ENCODE measurements at places on chromosomes 13 and 19.

GRCh38 chr19:45595814-45596213 is 6.2 kb downstream of the GPR4 start:
- no peak for DNase-seq

GRCh38 chr13:77456271-77456670 is 79.2 kb upstream of the SCEL start:
- DNase-seq: no peak

DNA sequence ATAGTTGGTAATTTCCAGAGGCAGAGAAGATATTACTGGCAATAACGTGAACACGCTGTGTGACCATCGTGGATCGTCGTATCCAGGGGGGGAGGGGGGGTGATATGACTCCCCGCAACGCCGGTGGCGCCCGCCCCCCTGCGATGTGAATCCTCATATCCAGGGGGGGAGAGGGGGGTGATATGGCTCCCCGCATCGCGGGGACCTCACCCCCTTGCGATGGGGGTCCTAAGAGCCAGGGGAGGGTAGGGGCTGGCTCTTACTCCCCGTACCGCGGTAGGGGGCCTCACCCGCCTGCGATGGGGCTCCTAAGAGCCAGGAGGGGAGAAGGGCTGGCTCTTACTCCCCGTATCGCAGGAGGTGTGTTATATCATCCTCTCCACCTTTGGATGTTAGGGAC is 31.3 kb upstream of the RGCC start:
- no peak for DNase-seq

DNA sequence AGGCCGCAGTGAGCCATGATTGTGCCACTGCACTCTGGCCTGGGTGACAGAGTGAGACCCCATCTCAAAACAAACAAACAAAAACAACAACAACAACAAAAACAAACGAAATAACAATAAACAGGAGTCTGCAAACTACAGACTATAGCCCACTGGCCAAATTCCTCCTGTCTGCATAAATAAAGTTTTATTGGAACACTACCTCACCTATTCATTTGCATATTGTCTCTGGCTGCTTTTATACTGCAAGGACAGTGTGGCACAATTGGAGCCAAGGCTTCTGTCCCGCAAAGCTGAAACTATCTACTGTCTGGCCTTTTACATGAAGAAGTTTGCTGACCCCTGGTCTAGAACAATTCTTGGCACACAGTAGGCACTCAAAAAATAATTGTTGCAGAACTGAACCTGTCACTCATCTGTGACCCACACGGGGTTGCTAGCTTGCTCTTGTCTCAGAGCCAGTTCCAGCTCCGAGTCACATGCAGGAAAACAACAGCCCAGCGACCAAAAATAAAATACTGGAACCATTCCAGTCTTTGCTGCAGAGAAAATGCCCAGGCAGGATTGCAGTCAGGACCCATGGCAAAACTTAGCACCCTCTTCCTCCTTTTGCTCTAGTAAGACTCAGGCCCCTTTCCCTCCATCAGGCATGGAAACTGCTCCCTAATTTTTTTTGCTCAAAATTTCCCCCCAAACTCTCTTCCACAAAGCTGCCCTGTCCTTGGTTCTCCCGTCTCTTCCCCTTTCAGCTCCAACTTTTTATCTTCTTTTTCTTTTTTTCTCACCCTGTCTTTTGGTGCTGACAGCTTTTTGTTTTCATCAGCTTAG is 4.8 kb upstream of the MYH14 start:
- DNase-seq: no peak

GRCh38 chr13:76454991-76455390 is 431.2 kb downstream of the KCTD12 start:
- no peak for DNase-seq

GRCh38 chr13:28501547-28501946 is 6.6 kb upstream of the FLT1 start:
- peak; percentile 48 for DNase-seq

DNA sequence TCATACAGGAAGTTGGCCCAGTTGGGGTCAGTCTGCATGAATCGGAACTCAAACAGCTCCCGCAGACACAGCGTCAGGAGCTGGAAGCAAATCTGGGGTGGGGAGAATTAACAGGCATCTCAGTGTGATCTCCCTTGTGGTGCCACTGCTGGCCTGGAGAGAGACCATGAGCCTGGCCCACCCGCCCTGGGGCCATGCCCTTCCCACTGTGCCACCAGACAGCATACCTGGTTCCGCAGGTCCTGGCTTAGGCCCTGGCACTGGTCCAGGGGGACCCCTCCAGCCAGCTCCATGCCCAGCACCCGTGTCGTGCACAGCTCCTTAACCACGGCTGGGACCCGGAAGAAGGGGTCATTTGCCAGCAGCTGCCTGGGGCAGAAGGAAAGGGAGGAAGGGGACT is 9.6 kb upstream of the NUMBL start:
- DNase-seq: no peak

- no peak for DNase-seq
Measured at GRCh38 chr19:8371011-8371804, 7.3 kb downstream of the ANGPTL4 start.

- peak; percentile 94 for DNase-seq
Measured at GRCh38 chr19:49127674-49128544, 8.6 kb downstream of the PPFIA3 start.

GRCh38 chr13:50236898-50237318 is 221.7 kb downstream of the KCNRG start:
- DNase-seq: no peak

DNA sequence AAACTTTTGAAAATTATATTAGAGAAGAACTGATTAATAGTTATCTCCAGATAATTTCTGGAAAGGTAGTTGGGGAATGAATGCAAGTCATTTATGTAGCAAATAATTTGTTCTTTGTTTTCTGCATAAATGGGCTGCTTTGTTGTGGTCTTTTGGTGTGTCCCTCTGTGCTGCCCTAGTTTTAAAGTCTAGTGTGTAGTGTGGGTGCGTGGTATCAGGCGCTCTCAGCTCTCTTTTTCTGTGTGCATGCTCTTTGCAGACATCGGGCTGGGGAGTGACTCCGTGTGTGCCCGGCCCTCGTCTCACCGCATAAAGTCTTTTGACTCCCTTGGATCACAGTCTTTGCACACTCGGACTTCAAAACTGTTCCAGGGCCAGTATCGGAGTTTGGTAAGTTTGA is 94.5 kb downstream of the ARHGEF7 start:
- DNase-seq: no peak

GRCh38 chr19:28235606-28236125 is 977.3 kb downstream of the UQCRFS1 start:
- DNase-seq: no peak

- no peak for DNase-seq
Measured at GRCh38 chr13:39403106-39403505, 199.9 kb downstream of the LHFPL6 start.

- no peak for DNase-seq
Measured at GRCh38 chr13:73082471-73082870, 23.7 kb downstream of the KLF5 start.

- no peak for DNase-seq
Measured at GRCh38 chr13:23883255-23883654, 5.9 kb downstream of the MIPEP start.

DNA sequence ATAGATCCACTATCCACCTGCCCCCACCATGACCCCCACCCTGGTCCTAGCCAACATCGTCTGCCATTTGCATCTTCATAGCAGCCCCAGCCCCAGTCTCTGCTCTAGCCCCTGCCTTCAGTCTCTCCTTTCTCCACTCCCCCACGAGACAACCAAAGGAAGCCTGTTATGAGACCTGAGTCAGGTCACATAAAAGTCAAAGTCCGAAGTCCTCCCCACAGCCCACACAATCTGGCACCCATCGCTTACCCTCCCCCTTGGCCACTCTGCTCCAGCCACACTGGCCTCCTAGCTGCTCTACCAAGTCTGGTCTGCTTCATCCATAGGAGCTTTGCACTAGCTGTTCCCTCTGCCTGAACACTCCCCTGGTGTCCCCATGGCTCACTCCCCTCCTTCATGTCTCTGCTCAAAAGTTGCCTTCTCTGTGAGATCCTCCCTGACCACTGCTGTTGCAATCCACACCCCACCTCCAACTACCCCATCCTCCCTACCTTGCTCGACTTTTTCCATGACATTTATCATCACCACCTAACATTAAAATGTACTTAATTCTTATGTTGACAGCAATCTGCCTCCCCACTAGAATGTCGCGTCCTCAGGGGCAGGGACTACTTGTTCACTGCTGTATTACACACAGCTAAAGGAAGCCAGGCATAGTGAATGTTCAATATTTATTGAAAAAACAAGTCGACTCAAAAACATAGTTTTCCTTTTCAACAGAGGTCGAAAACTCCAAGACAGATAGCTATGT is 1.2 kb upstream of the PLEKHG2 start:
- peak; percentile 73 for DNase-seq

- no peak for DNase-seq
Measured at GRCh38 chr13:108963846-108964600, 334.6 kb downstream of the MYO16 start.

DNA sequence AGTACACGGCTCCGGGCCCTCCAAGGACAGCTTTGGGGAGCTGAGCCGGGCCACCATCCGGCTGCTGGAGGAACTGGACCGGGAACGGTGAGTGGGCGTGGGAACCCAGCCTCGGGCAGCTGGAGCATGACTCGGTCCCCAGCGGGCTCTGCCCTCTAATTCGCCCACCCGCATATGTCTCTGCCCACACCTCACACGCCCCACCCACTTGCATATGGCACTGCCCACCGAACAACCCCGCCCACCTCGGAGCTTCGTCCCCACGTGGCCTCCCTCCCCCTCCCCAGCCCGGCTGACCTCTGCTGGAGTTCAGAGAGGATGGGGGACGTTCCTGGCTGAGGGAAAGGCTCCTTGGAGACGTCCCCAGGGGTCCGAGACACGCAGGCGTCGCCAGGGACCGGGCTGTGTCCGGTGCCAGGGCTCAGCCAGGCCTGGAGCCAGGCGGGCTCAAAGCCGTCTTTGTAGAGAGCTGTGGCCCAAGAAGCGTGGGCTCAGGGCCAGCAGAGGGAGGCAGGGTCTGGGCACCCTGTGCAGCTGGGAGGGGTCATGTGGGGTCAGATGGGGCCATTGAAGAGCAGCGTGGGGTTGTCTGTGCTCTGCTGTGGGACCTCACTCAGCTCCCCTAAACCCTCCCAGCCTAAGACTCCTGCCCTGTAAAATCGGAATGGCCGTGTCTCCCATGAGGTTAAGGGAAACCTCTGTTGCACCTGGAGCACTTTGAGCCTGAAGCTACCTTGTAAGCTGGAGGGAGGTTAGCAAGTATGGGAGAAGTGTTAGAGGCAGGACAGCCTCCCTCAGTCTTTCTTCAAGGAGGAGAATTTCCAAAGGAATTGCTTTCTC is 3.8 kb downstream of the APC2 start:
- no peak for DNase-seq

DNA sequence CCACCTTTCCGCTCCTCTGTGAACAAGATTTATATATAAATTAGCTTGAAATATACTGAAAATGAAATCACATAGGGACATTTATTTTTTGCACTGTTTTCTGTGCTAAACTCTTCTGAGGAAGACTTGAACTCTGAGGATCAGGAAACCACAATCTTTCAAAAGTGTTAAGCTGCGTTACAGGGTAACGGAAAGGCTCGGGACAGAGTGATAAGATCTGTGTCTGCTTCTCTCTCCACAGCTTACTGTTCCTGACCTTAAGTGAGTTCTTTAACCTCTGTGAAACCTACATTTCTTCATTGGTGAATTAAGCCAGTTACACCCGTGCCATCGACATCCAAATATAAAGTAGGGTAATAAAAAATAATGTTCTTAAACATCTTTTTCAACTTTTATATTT is 38.9 kb downstream of the DACH1 start:
- DNase-seq: no peak

DNA sequence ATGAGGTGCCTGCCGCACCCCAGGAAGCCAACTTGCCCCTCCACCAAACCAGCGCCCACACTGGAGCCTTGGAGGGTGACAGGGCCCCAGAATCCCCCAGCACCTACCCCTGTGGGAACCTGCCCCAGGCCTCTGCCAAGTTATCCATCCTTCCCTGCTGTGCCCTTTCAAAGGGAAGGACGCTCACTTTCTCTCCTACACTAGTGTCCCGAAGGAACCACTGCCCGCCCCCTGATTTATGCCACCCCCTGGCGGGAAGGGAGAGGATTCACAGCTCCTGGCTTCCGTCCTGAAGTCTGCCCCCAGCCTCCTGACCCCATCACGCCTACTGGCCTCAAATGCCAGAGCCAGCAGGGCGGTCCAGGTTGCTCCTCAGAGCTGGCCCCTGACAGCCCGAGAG is 1.4 kb downstream of the EVI5L start:
- DNase-seq: no peak

GRCh38 chr13:28043224-28043623 is 54.7 kb upstream of the URAD start:
- no peak for DNase-seq

Data from uterus (tissue), 4 donors.